ENCODE measurements at places on chromosomes 4 and X.

DNA sequence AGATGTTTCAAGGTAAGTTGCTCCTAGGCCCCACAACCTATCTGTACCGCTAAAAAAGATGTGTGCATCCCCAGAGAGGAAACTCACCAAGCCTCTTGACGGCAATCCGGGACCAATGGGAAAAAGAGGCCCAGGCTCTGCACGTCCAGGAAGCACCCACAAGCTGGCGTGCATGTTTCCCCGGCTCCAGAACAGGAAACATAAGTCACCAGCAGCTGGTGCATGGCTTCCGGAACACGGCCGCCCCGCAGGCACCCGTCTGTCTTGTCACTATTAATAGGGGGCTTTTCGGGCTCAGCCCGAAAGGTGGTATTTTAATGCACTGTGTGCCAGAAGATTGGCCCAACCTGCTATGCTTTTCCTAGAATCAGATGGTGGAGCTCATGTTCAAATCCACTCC lies 22.2 kb downstream of the CRMP1 start:
- DNase-seq, result no peak

- no peak for DNase-seq
Measured at GRCh38 chr4:10736895-10737294, 52.3 kb upstream of the CLNK start.

DNA sequence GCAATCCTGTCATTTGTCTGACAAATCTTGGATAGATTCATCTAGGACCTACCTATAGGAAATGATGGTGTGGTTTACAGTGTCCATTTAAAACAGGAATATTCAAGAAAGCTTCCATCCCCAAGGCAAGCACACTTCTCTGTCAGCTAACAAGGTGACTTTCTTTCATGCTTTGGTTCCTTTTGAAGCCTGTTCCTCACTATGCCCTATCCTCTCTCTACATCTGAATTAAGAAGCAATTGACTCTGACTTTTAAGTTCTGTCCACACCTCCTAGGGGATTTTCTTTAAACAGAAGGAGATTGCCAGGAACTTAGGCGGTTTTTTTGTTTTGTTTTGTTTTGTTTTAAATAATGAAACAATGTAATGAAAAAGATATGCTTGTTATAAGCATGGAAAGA lies 1181.4 kb upstream of the TENM3 start:
- DNase-seq, result no peak

- DNase-seq, result no peak
Measured at GRCh38 chr4:98610926-98611676, 47.3 kb downstream of the TSPAN5 start.
